Activated naive CD8-positive, alpha-beta T cell treated with anti-CD3 and anti-CD28 coated beads for 36 hours (primary cell): ENCODE measurements at places on chromosomes 4 and X.

DNA sequence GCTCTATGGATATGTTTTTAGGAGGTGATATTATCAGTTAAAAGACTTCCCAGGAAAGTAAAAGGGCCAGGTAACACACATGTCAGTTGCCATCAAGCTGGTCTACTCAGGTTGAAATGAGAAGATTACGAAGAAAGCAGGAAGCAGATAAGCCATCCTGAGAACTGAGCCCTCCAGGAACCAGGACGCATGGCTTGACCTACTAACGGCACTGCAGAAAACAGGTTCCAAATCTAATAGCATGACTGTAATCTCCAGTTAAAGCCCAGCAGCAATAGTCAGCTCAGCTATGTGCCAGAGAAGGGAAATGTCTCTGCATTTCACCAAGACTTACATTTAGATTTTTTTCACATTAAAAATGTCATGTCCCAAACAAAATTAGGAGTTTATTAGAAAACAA is 77.9 kb downstream of the APBB2 start:
- DNase-seq = no peak

- no peak for DNase-seq
Measured at GRCh38 chrX:1453395-1453783, 680 bp upstream of the ASMTL start.

DNA sequence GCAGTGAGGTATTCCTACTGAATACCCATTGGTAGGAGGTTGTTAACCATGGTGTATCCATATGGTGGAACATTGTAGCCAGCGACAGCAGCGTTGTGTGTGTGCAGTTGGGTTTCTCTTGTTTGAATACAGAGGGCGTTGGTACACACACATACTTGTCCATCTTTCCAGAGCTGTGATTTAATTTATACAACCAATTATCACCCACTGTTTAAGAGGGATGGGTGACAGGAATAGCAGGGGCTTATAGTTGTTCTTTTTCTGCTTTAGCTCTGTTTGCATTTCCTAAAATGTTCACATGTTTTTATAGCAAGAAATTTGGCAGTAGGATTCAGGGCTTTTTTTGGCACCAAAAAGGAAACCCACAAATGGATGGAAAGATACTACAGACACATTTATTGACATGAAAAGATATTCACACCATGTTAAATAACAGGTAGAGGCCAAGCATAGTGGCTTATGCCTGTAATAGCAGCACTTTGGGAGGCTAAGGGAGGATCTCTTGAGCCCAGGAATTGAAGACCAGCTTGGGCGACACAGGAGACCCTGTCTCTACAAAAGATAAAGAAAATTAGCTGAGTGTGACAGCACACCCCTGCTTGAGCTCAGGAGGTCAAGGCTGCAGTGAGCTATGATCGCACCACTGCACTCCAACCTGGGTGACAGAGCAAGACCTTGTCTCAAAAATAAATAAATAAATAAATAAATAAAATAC is 60.6 kb downstream of the TNIP2 start:
- no peak for DNase-seq

GRCh38 chr4:125283707-125284279 is 31.0 kb upstream of the FAT4 start:
- DNase-seq = no peak
